ENCODE measurements at places on chromosomes 7 and 10. TPM values are rescaled to one million over a fixed set of nuclear protein-coding genes. Genes with fewer than 3 reads are reported as not detected.

The CNPY4 gene
- 19.6 TPM for total RNA-seq

The SEMA4G gene
- total RNA-seq = 0.31 TPM

The SYT15 gene
- 1.5 TPM for total RNA-seq

The KCND2 gene
- total RNA-seq = not detected

The KLF14 gene
- not detected for total RNA-seq

The OR13A1 gene
- not detected for total RNA-seq

The PRF1 gene
- 103 TPM for total RNA-seq

The EPO gene
- total RNA-seq = not detected

The HABP2 gene
- not detected for total RNA-seq

- DNase-seq = no peak
Measured at GRCh38 chr10:86071145-86071544, 295.4 kb downstream of the GRID1 start.

DNA sequence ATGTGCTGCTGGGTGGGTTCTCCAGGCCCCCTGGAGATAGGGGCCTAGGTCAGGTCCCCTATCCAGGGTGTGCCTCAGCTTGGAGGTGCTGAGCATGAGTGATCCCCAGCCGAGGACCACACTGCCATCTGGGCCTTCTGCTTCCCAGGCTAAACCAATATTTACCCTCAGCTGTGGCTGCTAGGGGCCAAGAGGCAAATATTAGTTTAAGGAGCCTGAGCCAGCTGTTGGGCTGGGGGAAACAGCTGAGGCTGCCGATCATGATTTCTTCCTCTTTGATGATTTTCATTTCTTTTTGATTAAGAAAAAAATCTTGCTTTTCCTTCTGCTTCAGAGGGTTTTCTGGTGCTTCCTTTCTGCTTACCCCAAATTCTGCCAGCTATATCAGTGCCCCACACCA lies 83.4 kb downstream of the NEURL1 start:
- DNase-seq = no peak

DNA sequence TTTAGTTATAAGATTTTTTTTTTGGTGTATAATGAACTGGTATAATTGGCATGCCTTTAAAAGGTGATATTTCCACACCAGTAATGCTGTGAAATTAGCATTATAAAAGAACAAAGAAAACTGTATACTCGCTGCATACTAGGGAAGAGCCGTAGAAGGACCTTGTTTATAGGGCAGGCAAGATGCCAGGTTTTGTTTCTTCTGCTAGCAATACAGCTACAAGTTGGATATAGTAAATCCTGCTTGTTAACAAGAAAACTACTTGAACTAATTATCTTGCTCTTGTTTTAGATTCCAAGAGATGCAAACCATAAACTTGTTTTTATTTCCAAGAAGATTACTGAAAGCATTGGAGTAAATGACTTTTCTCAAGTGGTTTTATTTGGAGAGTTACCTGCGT lies 1.9 kb downstream of the DNAH11 start:
- DNase-seq = no peak

DNA sequence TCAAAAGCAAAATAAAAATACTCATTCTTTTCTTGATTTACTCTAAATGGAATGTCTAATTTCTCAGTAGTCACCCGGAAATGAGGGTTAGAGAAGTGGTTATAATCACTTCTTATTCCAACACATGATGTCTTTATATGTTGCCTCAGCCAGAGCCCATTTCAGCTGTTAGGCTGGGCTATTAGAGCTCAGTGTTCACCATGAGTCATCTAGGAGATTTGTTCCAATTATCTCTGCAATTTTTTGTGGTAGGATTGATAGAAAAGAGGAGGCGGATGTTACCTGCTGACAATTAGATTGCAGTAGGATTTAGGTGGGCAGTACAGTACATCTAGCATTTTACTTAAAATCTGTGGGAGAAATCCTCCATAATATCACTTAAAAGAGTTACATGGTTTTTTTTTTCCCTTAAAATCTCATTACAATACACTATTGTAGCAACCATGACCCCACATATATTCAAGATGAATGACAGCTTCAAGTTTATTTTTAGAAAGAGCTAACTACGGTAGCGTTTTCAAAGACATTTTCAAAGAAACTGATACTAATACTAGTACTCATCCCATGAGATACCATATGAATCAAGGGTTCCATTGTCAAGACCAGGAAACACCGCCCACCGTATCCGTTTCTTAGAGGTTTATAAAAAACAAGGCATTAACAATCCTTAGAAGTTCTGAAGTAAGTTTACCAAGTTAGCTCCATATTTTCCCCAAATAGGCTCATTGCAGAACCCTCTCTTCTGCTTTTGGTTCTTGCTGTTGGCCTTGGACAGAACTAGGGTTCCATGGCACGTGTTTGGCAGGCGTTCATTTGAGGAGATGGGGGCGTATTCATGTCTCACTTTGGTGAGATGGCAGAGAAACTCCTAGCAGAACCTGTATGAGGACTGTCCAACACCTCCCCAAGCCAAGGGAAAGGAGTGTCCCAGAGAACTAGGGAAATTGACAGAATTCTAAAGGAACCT lies 10.4 kb downstream of the CPA2 start:
- no peak for DNase-seq

- DNase-seq = no peak
Measured at GRCh38 chr7:69645683-69646082, 47.4 kb downstream of the AUTS2 start.

- DNase-seq = no peak
Measured at GRCh38 chr7:17367502-17367901, 69.0 kb downstream of the AHR start.

- DNase-seq = no peak
Measured at GRCh38 chr10:127534074-127534473, 15.0 kb upstream of the NPS start.

All from activated T-helper 1 cell treated with anti-CD3 and anti-CD28 coated beads, Interleukin-12 subunit alpha, Interleukin-12 subunit beta, Interleukin-2, Interleukin-4 antibody, amounts not matched to agents 30 ng/mL and 10 ng/mL and 1 ng/mL, durations not matched to agents 14 hours and 24 hours and 36 hours (primary cell).